ENCODE measurements at places on chromosomes 6 and 20.

GRCh38 chr20:57749869-57750268 lies 40.1 kb upstream of the PMEPA1 start:
- DNase-seq, result no peak

DNA sequence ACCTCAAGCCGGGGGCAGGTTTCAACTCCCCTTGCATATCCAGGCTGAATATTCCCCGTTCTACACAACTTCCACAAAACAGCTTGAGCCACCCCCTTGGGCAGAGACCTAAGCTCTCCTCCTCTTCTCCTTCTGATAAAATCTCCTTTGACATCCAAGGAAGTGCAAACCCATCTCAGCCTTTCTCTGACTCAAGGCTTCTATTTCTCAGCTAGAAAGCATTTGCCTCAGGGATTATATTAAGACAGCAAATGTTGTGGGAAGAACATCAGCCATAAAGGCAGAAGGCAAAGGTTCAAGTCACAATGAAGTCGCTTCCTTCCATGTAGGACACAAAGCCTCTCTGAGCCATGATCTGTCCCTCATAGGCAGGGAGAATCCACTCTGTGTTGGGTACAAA lies 386.6 kb upstream of the ARID1B start:
- no peak for DNase-seq

DNA sequence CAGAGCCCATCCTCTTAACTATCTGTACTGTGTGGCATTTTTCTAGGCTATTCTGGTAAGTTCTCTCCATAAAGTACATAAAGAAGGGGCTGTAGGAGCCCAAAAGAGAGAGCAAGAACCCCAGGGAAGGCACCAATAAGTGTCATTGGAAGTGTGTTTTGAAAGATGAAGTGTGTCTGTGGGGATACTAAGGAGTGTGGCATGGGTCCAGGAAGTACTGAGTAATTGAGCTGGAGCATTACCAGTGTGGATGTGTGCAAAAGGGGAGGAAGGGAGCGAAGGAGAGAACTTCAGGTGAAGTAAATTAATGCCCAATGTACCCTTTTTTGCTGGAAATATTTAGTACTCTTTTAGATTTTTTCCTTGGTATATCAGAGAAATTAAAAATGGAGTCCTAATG lies 63.9 kb downstream of the KCNS1 start:
- no peak for DNase-seq

GRCh38 chr20:57682184-57683101 lies 27.4 kb downstream of the PMEPA1 start:
- DNase-seq, result no peak

GRCh38 chr20:58619077-58619863 lies 31.8 kb upstream of the STX16 start:
- DNase-seq, result no peak

GRCh38 chr6:22451962-22452361 lies 117.4 kb upstream of the HDGFL1 start:
- no peak for DNase-seq

GRCh38 chr6:13794184-13794583 lies 20.2 kb downstream of the MCUR1 start:
- no peak for DNase-seq

DNA sequence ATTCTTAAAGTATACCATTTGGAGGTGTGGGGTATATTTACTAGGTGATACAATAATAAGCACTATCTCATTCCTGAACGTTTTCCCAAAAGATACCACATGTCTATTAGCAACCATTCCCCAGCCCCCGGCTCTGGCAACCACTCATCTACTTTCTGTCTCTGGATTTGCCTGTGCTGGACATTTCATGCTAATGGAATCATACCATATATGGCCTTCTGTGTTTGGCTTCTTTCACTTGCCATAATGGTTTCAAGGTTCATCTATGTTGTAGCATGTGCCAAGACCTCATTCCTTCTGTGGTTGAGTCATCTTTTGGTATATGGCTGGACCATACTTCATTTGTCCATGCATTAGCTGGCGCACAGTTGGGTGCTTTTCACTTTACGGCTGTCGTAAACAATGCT lies 39.7 kb downstream of the BCAS4 start:
- no peak for DNase-seq

DNA sequence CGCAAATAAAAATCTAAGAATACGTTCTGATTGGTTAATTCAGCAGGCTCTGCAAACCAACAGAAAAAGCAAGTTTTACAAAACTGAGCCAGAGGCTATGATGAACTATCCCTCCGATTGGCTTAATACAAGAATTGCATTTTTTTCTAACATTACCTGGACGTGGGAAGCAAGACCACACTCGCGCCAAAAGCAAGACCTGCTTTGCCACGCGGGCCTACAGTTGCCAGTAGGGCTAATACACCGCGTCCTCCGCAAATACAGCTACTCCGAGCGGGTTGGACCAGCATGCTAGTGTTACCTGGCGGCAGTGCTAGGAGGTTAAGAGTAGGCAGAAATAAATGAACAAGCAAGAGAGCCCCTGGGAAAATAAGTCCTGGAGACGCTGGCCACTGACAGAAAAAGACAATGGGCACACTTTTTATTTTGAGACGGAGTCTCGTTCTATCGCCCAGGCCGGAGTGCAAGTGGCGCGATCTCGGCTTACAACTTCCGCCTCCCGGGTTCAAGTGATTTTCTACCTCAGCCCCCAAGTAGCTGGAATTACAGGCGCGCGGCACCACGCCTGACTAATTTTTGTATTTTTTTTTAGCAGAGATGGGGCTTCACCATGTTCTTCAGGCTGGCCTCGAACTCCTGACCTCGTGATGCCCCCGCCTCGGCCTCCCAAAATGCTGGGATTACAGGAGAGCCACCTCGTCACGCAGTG lies 131.9 kb upstream of the BTN3A2 start:
- DNase-seq, result peak; percentile 52

All from central memory CD4-positive, alpha-beta T cell (primary cell).